ENCODE measurements at places on chromosomes 3 and 15. TPM values are rescaled to one million over a fixed set of nuclear protein-coding genes. Genes with fewer than 3 reads are reported as not detected.

Gene PEX5L
- under 0.01 TPM for total RNA-seq

Gene ZNF774
- 3.1 TPM for total RNA-seq

Gene TUBGCP4
- 12.5 TPM for total RNA-seq

Gene P2RY1
- total RNA-seq = 0.38 TPM

Gene PCOLCE2
- 27.8 TPM for total RNA-seq

Gene STAC
- total RNA-seq = 44.7 TPM
